ENCODE measurements at places on chromosomes 1 and 21.

- DNase-seq, result no peak
These were observed 4.8 kb downstream of the MFSD2A start for GRCh38 chr1:39959651-39960333.

DNA sequence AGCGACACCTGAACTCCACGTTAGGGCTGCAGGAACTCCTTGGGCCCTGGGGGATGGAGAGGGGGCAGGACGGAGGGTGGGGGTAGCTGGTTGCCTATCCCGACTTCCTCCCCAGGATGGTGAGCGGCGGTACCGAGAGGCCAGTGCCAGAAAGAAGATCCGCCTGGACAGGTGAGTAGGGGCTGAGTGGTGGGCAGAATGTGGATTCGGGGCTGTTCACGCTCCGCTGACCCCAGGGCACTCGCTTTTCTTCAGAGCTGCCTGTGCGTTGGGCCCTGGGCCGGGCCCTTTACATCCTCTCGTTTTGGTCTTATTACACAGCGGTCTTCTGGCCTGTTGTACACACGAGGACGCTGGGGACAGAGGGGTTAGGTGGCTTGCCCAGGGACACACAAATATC lies 20.8 kb downstream of the FAM151A start:
- DNase-seq, result no peak

DNA sequence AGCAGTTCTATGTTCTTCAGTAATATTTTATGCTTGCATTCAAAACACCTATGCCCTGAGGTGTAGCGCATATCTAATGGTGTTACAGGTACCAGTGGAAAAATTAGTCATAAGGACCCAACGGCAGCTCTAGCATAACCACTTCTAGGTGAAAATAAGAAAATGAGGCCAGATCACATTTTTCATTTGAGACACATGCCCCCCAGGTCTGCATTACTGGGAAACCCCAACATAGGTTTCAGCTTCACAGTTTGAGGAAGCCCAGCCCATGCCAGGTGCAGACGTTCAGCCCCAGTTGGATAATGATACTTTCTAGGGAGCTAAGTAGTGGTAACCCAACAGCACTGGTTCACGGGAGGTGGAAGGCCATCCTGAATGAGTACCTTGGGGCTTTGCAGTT lies 129.8 kb downstream of the CNIH3 start:
- no peak for DNase-seq

GRCh38 chr1:6471086-6471969 lies 5.4 kb upstream of the TNFRSF25 start:
- DNase-seq, result no peak

DNA sequence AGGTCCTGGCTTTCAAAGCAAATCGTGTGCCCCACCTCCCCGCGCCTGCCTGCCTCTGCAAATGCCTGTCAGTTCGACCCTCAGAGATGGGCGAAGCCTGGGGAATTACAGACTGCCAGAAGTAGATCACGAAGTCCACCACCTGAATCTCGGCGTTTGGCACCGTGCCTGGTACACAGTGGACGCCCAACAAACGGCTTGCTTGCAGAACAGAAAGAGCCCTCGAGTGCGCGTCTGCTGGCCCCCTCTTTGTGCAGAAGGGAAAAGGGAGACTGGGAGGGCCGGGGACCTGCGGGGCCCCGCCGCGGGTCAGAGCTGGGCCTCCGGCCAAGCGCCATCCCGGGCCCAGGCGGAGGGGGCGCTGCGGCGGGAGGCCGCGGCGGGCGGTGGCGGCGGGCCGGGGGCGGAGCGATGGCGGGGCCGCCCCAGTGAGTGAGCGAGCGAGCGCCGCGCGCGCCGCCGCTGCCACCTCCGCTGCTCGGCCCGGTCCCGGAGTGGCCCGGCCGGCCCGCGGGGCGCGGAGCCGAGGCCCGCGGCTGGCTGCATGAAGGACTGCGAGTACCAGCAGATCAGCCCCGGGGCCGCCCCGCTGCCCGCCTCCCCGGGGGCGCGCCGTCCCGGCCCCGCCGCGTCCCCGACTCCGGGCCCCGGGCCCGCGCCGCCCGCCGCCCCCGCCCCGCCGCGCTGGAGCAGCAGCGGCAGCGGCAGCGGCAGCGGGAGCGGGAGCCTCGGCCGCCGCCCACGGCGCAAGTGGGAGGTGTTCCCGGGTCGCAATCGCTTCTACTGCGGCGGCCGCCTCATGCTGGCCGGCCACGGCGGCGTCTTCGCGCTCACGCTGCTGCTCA lies at the start of gene ZDHHC18:
TSS of gene ZDHHC18 (plus strand) at position 428 of the 845 bp plus-strand sequence. CDS start at position 545, 117 bp downstream.
- peak; percentile 44 for DNase-seq

DNA sequence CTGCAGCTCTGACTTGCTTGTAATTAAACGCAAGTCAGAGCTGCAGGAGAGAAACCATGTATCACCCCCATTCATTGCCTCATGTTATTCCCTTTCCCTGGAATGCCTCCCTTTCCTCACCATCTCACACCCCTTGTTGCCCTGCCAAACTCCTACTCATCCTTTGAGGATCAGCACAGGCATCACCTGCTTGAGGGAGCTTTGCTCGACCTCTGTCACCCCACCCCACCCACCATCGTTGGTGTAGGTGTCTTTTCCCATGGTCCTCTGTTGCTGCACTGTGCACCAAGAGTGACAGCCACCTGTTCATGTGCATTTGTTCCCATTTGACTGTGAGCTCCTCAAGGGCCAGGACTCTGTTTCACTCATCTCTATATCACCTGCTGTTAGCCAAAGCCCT lies 117.2 kb downstream of the PLPP3 start:
- DNase-seq, result no peak

- DNase-seq, result no peak
These were observed 358.8 kb upstream of the B3GALT2 start for GRCh38 chr1:193545171-193545570.

DNA sequence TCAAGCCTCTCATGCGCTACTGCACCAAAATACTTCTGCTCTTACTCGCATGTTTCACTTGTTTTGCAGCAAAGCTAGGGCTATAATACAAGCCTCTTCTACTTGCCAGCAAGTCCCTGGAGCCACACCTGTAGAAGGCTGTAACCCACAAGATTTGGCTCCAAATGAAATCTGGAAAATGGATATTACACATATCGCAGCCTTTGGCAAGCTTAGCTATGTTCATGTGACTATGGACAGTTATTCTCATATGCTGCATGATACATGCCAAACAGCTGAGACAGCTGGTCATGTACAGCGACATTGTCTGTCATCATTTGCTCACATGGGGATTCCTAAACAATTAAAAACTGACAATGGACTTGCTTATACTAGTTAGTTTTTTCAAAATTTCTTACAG lies 270.3 kb downstream of the COL11A1 start:
- DNase-seq, result no peak

DNA sequence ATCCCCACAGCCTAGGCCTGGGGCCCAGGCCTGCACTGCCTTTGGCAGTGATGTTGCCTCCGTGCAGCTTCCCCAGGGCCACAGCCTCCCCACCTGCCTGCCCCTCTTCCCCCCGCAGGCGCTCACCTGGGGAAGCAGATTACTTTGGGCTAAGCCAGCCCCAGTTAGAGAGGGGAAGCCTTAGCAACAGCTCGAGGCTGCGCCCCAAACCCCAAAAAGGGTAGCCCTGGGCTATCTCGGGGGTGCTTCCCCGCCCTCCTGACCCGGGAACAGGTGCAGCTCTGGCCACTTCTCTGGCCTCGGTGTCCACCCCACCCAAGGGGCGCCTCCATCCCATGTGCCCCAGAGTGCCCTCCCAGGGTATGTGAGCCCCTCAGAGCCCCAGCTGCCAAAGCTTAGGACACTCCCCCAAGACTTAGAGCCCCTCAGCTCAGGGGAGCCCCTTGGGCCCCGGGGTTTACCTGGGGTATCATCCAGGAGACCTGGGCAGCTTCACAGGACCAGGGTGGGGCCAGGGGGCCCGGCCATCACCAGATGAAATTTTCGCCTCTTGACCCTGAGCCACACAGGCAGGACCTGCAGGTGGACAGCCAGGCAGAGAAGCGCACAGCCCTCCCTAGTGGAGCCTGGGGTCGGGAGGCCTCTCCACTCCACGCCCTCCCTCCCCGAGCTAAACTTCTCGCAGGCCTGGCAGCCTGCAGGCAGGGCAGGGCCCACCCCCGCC lies 3.3 kb upstream of the TTC34 start:
- no peak for DNase-seq

GRCh38 chr1:159000625-159001024 lies 9.1 kb upstream of the IFI16 start:
- DNase-seq, result no peak

- DNase-seq, result no peak
These were observed 152.0 kb downstream of the KIF26B start for GRCh38 chr1:245306628-245307410.

DNA sequence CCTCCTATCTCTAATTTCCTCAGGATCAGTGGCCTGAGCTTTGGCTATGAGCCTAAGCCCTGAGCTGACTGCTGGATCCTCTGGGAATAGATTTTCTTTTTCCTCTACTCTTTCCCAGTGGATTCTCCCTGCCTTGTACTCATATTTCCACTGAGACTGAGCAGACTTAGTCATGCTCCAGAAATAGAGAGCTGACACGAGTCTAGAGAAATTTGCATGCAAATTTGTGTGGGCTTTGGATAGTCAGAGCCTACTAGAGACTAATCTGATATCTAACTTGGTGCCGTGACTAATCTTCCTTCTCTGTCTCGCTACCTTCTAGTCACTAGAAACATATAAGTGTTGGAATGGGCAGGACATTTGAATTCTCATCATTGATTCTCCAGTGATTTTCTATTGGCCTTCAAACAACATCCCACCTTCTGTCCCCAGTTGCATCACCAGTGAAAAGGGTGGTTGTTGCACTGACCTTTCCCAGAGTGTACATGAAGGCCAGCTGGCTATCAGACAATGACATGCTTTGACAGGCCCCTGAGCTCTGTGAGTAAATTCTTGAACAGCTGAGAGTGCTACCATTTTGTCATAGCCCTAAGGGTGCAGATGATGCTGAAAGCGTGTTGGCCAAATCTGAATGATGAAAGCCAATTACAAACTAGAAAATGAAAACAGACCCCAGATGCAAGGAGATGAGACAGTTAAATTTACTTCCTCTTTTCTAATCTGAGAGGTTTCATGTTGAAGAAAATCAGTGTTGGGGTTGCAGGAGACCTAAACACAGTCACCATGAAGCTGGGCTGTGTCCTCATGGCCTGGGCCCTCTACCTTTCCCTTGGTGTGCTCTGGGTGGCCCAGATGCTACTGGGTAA lies at the start of gene FCRLA:
TSS of gene FCRLA (plus strand) at position 748 of the 866 bp plus-strand sequence. CDS start at position 784, 36 bp downstream.
- no peak for DNase-seq

GRCh38 chr1:151242442-151242841 lies 12.1 kb upstream of the PSMD4 start:
- DNase-seq, result no peak

DNA sequence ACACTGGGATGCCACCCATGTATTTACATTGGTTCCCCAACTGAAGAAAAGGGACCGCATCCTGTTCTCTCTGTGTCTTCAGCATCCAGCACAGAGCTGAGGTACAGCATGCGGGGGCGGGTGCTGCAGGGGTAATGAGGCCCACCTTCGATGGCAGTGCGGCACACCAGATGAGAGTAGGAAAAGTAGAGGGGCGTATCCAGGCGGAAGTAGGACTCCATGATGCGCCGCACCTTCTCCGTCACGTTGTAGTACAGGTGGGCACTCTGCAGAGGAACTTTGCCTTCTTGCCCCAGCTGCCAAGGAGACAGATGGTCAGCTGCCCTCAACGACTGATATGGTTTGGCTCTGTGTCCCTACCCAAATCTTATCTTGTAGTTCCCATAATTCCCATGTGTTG lies 10.0 kb upstream of the CLDN19 start:
- no peak for DNase-seq

GRCh38 chr21:46109313-46110221 lies 11.7 kb downstream of the COL6A2 start:
- DNase-seq, result no peak

DNA sequence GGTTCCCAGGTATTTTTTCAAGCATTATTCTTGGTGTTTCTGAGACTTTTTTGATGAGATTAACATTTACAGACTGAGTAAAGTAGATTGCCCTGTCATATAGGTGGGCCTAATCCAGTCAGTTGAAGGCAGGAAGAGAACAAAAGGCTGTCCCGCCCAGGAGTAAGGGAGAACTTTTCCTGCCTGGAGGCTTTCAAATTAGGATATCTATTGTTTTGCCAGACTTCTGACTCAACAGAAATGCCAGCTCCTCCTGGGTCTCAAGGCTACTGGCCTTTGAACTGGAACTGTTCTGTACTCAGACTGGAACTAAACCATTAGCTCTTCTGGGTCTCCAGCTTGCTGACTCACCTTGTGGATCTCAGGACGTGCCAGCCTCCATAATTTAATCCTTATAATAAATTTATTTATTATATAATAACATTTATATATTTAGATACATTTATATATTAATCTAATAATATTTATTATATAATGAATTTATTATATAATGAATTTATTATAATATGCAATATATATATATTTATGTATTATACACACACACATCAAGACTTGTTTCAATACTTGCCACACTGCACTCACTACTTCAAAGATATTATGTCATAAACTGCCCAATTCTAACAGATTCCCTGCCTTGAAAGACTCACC lies 510.8 kb upstream of the B3GALT2 start:
- DNase-seq, result no peak

- DNase-seq, result no peak
These were observed 20.4 kb downstream of the LEPR start for GRCh38 chr1:65440915-65441314.

GRCh38 chr1:101728029-101728428 lies 268.7 kb downstream of the OLFM3 start:
- DNase-seq, result no peak

GRCh38 chr1:108719656-108720435 lies 7.1 kb downstream of the FNDC7 start:
- DNase-seq, result no peak

GRCh38 chr1:31163866-31164265 lies 75.8 kb downstream of the NKAIN1 start:
- no peak for DNase-seq

DNA sequence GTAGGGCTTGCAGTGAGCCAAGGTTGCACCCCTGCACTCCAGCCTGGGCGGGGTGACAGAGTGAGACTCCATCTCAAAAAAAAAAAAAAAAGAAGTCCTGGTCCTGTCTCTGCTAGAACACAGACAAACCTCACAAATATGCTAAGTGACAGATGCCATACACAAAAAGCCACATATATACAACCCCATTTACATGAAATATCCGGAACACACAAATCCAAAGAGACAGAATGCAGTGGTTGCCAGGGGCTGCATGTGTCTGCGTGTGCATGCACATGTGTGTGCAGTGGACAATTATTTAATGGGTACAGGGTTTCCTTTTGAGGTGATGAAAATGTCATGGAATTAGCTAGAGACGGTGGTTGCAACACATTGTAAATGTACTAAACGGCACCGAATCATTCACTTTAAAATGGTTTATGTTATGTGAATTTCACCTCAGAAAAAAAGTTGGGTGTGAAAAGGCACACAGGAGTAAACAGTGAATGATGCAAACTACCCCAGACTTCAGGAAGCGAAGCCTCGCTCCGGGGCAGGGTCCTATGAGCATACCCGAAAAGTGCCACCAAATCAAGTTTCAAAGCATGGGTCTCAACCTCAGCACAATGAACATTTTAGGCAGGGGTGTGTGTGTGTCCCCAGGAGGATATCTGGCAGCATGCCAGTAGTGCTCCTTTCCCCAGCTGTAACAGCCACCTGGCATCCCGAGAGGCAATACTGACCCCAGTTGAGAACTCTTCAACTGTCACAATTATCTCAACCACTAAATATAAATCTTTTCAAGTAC lies 48.3 kb downstream of the GNB1 start:
- DNase-seq, result no peak
